ENCODE measurements at places on chromosomes 12 and 14.

- no peak for DNase-seq
Measured at GRCh38 chr12:3723916-3724805, 28.7 kb downstream of the CRACR2A start.

GRCh38 chr14:52850451-52850909 is 59.1 kb upstream of the GNPNAT1 start:
- no peak for DNase-seq

DNA sequence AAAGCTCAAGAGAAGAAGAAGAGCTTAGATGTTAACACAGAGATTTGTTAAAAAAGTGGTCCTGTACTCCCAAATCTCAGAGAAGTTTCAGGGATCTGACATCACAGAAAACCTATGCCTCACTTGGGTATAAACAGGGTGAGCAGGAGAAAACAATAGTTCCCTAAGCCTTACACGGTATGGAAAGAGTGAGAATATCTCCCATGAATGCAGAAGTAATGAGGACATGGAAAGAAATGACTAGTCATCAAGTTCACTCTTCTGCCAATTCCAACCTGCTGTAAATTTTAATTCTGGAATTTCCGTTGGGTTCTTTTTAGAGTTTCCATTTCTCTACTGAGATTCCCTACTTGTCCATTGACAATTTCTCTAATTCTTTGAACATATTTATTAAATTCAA is 6.2 kb upstream of the PTGER2 start:
- DNase-seq, result no peak

GRCh38 chr12:106074706-106075392 is 63.9 kb downstream of the NUAK1 start:
- no peak for DNase-seq
